ENCODE measurements at places on chromosomes 3 and 15.
A peak's percentile ranks its signal among the peaks of the same experiment; 100 is the strongest.

- DNase-seq = no peak
Observed at GRCh38 chr15:60275624-60276023, 122.2 kb downstream of the ANXA2 start.

DNA sequence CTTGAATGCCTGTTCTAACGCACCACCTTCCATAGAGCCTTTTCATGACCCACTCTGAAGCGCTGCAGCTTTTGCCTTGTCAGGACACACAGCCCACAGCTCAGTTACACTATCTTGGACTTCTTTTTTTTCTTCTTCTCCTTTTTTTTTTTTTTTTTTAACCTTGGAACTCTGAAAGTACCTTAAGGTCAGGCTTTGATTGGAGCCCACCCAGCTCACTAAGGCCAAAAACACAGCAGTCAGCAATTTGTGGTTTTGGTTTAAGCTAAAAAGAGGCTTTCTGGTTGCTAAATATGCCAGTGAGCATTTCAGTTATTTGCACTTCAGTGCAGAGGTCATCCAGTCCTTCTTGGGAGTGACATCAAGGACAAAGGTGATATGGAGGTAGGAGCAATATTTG is 1.7 kb downstream of the SLC25A20 start:
- no peak for DNase-seq

- DNase-seq = no peak
Observed at GRCh38 chr3:62774221-62774620, 101.0 kb downstream of the CADPS start.

DNA sequence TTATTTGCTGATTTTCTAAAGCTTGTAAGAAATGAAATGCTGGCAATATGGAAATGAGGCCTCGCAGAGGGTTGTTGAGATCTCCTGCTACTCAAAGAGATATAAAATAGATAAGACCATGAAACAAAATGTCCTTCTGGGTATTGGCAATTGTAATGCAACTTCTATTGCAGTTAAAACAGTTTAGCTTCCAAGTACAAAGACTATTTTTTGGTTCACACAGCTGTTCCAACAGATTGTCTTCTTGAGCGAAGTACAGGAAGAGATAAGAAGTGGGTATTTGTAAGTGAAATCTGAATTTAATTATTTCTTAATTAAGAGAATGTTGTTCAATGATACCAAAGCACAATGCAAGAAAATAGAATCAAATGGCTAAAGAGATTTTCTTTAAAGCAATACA is 801.5 kb upstream of the GBE1 start:
- no peak for DNase-seq

GRCh38 chr15:84778194-84778593 is 29.8 kb downstream of the ZNF592 start:
- DNase-seq = no peak

- no peak for DNase-seq
Observed at GRCh38 chr15:44015545-44016305, 179.3 kb downstream of the FRMD5 start.

DNA sequence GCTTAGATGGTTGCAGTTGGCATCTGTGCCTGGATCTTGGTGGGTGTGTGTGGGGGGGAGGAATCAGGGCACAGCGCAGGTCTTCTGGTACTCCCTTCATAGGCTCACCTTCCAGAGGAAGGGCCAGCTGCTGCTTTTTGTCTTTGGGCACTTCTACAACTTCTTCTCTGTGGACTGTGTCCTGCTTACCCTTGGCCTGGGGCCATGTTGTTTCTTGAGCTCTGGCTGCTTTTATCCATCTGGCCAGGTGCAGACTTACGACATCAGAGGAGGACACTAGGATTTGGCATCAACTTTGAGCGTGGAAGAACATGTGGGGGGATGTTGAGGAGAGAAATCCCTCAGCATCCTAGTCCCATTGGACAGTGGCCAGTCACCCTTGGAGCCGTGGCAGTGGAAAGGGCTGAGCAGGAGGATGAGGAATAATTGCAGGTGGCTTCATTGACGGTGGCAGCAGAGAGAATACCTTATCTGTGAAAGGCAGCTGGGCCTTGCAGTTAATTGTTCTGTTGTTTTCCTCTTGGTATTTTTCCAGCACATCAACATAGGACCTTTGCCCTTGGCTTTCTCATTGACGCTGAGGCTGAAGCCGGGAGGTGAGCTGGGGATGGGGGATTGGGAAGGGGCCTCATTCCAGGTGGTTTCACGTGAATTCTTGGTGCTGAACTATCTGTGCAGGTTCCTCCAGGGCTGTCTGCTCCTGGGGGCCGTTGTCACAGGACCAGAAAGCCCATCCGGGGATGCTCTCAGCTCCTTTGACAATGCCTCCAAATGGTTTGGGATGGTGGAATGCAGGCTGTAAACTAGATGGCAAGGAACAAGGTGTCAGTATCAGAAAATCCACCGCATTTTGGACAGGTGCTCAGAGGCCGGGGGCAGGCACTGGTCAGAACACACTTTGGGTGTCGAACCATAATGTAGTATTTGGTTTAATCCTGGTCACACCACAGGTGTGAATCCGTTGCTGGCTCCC is 9.7 kb downstream of the EPHB1 start:
- DNase-seq = no peak

DNA sequence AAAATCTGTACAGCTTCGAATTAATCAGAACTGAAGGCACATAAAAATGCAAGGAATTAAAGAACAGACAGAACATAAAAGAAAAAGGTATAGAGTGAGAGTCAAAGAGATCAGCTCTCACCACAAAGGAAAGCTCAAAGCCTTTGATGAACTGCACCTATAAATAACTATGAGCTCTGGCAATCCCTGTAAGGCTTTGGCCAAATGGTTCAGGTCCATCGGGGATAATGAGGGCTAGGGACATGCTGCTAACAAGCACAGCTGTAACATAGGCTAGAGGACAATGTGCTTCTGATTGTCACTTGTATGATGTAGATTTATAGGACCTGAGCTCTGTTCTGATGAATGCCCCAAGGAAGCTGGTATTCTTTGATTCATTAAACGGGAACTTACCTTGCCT is 113.9 kb upstream of the MRPL3 start:
- DNase-seq = no peak

GRCh38 chr15:48823237-48823636 is 12.4 kb upstream of the CEP152 start:
- DNase-seq = no peak

- DNase-seq = no peak
Observed at GRCh38 chr3:129994883-129995559, 20.5 kb downstream of the TRH start.

DNA sequence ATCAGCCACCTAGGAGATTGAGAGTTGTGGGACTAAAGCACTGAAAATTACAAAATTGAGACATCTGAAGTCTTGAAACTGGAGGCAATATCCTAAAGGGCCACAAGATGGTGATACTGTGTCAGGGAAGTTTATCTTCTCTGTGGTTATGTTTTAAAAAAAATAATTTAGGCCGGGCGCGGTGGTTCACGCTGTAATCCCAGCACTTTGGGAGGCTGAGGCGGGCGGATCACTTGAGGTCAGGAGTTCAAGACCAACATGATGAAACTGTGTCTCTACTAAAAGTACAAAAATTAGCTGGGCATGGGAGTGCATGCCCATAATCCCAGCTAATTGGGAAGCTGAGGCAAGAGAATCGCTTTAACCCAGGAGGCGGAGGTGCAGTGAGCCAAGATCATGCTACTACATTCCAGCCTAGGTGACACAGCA is 17.9 kb upstream of the NIT2 start:
- DNase-seq = no peak

DNA sequence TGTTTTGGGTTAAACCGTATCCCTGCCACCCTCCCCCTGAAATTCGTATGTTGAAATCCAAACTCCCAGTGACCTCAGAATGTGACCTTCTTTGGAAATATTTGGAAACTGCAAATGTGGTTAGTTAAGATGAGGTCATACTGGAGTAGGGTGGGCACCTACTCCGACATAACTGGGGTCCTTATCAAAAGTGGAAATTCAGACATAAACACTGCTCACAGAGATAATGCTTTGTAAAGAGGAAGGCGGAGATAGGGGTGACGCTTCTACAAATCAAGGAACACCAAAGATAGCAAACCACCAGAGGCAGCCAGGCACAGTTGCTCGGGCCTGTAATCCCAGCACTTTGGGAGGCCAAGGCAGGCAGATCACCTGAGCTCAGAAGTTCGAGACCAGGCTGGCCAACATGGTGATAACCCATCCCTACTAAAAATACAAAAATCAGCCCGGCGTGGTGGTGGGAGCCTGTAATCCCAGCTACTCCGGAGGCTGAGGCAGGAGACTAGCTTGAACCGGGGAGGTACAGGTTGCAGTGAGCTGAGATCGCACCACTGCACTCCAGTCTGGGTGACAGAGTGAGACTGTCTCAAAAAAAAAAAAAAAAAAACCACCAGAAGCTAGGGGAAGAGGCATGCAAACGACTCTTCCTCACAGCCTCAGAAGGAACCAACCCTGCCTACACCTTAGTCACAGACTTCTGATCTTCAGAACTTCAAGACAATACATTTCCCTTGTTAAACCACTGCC is 51.1 kb upstream of the CHD2 start:
- no peak for DNase-seq

DNA sequence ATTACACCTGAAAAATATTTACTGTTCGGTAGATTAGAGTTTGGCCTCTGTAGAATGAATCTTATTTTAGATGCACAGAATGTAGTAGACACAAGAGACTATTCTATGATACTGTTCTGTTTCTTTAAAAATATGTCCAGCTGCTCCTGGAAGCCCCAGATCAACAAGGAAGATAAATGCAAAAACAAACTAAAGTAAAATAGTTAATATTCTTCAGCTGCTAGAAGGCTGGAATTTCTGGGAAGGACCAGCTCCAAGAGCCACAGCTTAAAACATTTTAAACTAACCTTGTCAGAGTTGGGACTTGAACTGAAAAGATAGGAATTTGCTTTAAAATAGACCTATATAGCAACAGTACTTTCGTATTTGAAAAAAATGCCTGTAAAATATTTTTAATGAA is 277.9 kb downstream of the PTPRG start:
- DNase-seq = no peak

- DNase-seq = no peak
Observed at GRCh38 chr3:180004542-180004941, 32.2 kb downstream of the PEX5L start.

DNA sequence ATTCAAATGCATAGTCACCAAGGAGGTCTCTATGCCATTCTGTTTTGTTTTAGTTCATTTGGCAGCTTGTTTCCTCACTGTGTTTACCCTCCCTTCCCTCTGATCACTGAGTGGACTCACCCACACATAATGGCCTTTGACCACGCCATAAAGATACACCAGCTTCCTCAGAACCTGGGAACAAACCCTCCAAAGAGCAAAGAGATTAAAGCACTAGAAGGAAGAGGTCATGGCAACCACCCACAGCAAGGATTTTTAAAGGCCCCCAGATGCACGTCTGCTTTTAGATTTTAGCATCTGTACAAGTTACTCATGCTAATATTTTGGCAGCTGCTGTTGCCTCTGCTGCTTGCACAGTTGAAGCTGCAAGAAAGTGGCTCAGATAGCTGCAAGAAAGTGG is 47.9 kb upstream of the CADPS start:
- no peak for DNase-seq

GRCh38 chr15:79815468-79815867 is 81.3 kb downstream of the MTHFS start:
- DNase-seq = peak; percentile 98

DNA sequence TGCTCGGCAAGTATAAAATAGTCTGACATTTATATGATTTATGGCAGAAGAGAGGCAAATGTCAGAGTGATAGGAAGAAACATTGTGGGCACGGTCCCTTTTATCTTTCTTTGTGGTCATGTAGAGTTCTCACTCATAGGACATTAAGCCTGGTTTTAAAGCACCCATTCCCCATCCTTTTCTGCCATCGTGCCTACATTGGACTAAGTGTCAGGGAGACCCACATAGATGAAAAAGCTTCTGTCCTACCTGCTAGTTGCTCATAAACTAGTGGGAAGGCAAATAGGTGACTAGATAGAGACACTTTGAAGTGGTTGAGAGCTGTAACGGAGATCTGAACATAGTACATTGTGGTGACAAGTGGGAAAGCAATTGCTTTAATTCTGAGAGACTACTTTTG is 155.7 kb downstream of the B3GALNT1 start:
- DNase-seq = no peak

DNA sequence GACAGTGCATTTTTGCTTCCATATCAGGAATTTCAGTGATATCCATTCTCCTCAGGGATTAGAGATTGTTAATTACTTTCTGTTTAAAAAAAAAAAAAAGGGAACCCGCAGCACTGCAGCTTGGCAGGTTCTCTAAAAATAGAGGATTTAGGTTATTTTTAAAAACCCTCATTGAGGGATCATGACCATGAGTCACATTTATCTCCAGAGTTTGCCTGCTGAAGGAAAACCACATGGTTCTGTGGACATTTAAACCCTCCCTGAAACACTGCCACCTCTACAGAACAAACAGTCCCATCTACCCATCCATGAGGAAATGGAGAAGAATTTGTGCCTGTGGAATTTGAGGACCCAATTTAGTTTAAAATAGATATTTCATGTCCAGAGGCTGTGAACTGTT is 66.2 kb upstream of the UBE2E1 start:
- DNase-seq = no peak

- DNase-seq = no peak
Observed at GRCh38 chr3:133477487-133477886, 77.6 kb downstream of the BFSP2 start.

GRCh38 chr3:100197876-100198275 is 62.9 kb upstream of the TBC1D23 start:
- DNase-seq = no peak

DNA sequence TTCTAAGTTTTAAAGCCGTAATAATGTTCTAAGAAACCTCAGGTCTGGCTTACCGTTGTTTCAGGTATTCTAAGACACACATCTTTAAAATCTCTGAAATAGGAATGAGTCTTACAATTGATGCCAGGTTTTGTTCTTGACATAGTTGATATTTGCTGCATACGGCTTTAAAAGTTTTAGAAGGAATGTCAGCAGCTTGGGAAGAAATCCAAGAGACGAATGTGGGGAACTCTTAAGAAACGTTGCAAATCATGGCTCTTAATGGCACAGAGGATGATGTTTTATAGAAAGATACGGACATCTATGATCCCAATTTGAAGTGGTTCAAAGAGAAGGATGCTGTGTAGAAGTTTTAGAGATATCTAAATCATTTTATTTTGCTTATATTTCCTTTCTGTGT is 11.5 kb downstream of the NUDT16 start:
- no peak for DNase-seq

DNA sequence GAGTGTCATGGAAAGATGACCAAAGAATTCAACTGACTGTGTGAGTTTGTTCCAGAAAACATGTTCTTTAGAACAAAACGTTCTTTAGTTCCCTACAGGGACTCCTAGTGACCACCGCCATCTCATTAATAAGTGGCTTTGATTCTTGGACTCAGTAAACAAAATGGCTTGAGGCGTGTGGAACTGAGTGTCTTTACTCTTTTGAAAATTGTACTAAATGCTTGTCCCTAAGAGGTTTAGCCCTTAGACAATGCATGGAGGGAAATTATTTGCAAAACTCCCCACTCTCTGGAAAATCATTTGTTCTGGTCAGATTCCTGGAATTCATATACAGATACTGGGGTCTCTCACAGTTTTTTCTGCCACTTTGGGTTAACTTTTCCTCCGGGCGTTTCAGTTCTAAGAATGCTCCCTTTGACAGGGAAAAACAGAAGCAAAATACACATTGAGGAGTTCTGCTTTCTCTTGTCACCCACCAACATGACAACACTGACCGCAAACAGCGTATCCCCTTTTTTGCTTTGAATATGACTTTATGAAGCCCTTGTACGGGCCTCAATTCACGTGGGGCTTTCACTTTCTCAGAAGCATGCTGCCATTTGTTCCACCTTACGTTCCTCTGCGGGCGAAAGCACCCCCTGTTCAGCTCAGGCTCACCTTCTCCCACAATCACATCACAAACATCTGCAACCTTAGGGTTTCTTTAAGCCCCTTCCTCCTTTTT is 15.3 kb upstream of the NRROS start:
- DNase-seq = no peak

- no peak for DNase-seq
Observed at GRCh38 chr3:130757611-130758150, 11.1 kb upstream of the PIK3R4 start.
